Stimulated activated CD8-positive, alpha-beta memory T cell treated with anti-CD3 and anti-CD28 coated beads, Interleukin-15, amount 100 ng/mL, for 1 hour (primary cell): ENCODE measurements at places on chromosomes 5 and 9.

GRCh38 chr5:91136271-91136670 lies 246.8 kb downstream of the ARRDC3 start:
- no peak for DNase-seq

GRCh38 chr5:154962494-154962893 lies 21.6 kb downstream of the MRPL22 start:
- no peak for DNase-seq

GRCh38 chr9:19597176-19597575 lies 188.4 kb downstream of the ACER2 start:
- DNase-seq = no peak

- DNase-seq = no peak
Measured at GRCh38 chr5:34047143-34047542, 4.1 kb upstream of the C1QTNF3 start.
